ENCODE measurements at places on chromosomes 2 and 18.

DNA sequence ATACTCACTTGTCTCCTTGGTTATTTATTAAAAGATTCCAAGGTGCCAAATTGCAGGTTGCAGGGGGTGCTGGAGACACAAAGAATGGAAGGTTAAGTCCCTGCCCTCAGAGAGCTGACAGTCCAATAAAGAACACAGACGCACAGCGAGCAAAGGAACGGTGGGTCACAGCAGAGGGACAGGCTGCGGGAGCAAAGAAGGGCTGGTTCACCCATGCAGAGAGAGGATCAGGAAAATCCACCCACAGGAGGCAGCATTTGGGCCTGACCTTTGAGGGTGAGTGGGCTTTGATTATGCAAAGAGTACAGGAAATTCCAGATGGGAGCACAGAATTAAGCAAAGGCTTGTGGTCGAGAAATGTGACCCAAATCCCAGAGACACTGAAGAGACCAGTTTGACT, 45.0 kb downstream of the ZBTB7C start:
- no peak for DNase-seq

- DNase-seq: no peak
These were observed at the start of gene EFHD1 for GRCh38 chr2:232633413-232634205. Gene EFHD1, plus strand, starts transcription at chr2:232633604. Its CDS starts 101 bp downstream, at chr2:232633705.

DNA sequence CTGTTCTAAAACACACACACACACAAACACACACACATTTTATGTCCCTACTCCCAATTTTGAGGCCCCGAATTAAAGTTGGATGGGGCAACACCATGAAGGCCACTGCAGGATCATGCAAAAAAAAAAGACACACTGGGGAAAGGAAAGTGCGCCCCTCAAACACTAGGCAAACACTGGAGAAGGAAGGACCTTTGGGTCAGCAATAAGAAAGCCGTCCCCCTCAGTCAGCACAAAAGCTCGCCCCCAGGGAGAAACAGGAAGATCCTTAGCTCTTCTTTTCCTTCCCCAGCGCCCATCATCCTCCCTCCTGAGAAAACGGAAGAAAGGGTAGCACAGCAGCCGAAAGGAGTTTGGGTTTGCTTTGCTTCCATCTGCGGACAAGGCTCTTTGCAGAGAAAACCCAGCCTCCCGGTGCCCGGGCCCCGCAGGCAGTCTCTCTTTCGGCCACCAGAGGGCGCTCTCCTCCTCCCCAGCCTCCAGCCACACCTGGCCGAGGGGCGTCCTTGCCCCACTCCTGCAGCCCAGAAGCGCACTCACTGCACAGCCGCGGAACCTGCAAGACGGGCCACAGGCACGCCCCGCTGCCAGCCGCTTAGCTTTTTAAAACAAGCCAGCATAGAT, 248.5 kb downstream of the CDH20 start:
- no peak for DNase-seq

DNA sequence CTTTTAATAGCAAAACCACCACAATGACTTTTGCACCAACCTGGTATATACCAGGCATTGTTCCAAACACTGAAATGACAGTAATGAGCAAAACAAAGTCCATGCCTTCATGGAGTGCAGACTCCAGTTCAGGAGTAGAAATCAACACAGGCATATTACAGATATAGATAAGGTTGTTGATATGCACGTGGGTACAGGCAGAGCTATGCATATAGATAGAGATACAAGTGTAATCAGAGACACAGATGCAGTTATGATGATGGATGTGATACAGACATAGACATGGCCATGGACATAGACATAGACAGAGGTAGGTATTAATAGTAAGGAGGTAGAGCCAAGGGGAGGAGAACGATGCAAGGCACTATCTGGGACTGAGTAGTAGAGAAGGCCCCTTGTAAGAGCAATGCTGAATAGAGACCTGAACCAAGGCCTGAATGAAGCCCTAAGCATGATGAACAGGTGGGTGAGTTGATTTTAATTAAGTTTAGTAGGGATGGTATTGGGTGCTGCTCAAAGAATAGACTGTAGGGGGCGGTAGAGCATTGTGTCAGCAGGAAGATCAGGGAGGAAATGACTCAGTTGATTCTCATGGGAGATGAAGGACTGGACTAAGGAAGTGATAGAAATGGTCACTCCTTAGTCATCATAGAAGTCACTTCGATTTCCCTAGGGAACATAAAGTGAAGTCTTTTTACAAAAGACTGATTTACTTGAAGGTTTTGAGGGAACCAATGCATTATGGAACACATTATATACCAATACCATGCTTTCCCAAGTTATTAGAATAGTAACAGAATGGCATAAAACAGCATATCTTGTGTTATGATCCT, 39.4 kb downstream of the CMPK2 start:
- no peak for DNase-seq

DNA sequence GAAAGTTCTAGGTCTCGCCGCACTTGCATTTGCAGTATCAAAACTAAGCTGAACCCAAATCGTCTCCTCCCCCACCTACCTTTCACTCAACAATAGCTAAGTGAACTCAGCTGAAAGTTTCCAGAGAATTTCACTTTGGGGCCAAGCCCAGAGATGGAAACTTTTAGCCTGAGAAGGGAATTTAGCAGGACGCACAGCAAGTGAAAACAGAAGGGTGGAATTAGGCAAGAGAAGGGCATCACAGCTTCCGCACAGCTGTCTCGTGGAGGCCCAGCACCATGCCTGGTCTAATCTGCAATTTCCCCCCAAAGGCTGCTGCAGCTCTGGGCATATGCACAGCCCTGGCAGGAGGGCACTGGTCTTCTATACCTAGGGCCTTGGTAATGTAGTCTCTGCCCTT, 262.0 kb downstream of the TNS1 start:
- no peak for DNase-seq

GRCh38 chr18:55003695-55004094, 44.4 kb upstream of the CCDC68 start:
- no peak for DNase-seq

DNA sequence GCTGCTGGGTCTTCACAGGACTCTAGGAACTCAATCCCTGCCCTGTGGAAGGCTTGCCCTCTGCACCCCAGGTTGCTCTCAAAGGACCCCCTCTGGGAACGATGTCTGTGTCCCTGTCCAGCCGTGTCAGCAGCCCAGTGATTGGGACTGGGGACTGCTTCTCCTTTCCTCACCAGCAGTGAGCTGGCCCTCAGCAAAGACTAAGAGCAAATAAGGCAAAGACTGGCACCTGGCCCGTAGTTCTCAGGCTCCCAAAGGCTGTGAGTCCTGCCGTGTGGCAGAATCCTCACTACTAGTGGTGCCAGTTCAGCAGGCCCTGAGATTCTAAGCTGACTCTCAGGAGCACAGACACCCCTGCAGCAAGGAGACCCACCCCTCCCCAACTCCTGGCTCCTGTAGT, 47.8 kb downstream of the TMEM163 start:
- no peak for DNase-seq

GRCh38 chr18:49016648-49017539, 66.1 kb upstream of the SMAD7 start:
- no peak for DNase-seq

GRCh38 chr2:96878796-96879544, 9.1 kb upstream of the SEMA4C start:
- DNase-seq: no peak

GRCh38 chr2:98771721-98772524, 41.0 kb upstream of the MGAT4A start:
- DNase-seq: no peak

- no peak for DNase-seq
These were observed 11.2 kb upstream of the SCYGR5 start for GRCh38 chr2:227655454-227655853.

- DNase-seq: no peak
These were observed 36.2 kb upstream of the FMNL2 start for GRCh38 chr2:152298754-152299153.

- no peak for DNase-seq
These were observed 265.2 kb upstream of the CXCR4 start for GRCh38 chr2:136383167-136383566.

GRCh38 chr2:39127973-39128372, 7.1 kb upstream of the SOS1 start:
- DNase-seq: no peak

- DNase-seq: no peak
These were observed 68.9 kb downstream of the DIPK1C start for GRCh38 chr18:74388227-74388626.

- no peak for DNase-seq
These were observed 44.1 kb upstream of the RND3 start for GRCh38 chr2:150531591-150531990.

GRCh38 chr2:46699934-46700256, 215.7 kb downstream of the MCFD2 start:
- DNase-seq: no peak

DNA sequence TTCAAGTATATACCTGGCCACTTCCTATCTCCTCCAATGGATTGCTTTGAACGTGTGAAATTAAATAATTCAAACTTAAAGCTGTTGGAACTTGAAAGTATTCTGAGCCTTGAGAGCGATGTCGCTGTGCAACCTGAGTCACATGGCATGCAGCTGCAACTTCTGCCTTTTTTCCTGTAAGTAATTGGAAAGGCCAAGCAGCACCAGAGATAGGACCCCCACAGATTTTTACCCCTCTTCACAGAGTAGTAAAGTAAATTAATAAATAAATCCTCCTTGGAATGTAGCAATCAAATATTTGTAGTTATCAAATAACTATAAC, 3.2 kb upstream of the RNF149 start:
- no peak for DNase-seq

DNA sequence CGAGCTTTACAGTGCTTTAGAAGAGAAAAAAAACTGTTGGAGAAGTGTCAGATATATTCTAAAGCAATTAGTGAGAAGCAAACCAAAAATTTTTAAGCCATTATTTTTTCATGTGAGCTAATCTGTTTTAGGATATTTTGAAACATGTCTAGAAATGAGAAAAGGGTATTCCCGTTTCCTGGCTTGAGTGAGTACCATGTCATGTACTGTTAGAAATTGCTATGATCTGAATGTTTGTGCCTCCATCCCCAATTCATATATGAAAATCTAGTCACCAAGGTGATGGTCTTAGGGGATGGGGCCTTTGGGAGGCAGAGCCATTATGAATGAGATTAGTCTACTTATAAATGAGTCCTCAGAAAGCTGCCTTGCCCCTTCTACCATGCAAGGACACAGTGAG, 493.3 kb upstream of the GCFC2 start:
- no peak for DNase-seq

- no peak for DNase-seq
These were observed 19.0 kb upstream of the KLF7 start for GRCh38 chr2:207184768-207185167.

DNA sequence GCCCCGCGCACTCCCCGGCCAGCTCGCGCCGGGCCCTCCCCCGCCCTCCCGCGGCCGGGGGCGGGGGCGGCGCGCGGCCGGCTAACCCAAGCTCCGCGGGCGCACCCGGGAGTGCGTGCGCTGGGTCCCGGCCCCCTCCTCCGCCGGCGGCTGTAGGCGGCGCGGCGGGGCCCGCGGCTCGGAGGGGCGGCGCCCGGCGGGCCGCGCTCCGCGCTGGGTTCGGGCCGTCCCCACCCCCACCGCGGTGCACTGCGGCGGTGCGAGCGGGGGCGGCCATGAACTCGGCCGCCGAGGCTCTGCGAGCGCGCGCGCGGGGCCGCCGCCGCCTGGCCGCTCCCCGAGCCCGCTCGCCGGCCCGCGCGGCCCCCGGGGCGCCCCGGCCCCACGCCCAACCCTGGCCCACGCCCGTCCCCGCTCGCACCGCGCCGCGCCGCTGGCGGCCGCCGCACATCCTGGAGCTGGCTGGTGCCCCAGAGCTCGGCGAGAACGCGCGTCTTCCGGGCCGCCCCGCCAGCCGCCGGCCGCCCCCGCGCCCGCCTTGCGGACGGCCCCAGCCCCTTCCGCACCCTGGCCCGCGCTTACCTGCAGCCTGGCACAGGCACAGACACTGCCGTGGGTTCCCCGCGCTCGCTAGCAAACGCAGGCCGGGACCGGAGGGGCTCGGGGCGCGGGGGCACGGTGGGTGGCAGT, at the start of gene ZBTB14:
TSS of gene ZBTB14 (minus strand) at position 496 of the 690 bp plus-strand sequence. CDS start 2,480 bp downstream, outside the sequence.
- DNase-seq: no peak

DNA sequence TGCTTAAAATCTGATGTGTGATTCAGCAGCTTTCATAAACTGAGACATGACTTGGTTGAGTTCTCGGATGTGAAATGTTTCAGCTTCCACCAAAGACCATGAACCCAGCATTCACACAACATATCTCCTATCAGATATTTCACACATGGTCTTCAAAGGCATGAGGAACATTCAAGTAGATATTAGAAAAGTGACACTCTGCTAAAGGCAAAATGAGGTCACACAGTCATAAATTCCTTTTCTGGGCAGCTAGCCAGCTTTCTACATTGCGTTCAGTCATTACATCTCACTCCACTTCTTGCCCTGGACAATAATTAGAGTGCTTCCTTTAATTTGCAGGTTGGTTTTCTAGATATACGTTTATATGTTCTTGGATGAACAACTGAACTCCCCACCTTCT, 96.7 kb downstream of the GAREM1 start:
- no peak for DNase-seq

DNA sequence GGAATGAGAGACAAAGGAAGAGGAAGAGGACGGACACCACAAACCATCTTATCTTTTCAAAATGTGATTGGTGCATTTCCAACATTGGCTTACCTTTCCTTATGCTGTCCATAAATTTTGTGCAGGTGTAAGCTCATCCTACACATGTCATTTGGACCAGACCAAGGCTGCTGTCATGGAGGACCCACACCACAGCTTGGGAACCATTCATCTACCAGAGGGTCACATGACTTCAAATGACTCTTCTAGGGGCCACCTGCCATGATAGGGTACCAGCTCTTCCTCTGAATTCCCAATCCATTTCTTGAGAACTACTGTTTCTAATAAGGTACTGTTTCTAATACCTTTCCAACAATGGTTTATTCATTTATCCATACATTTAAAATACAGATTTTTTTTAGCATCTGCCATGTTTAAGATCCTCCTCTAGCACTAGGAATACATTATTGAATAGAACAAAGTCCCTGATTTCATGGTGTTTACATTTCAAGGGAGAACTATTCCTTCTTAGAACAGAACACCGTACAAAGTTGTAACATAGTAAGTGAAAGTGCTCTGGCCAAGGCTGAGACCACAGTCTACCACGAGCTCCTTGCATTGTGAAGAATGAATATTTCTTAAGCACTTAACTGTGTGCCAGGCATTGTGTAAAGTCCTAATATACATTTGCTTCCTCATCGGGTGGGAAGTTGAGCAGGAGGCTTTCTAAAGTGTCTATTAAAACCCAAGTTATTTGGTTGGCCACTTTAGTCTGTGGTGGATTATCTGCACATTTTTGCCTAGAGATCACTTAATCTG, 246.1 kb upstream of the FN1 start:
- DNase-seq: no peak

GRCh38 chr2:25197336-25198208, 29.2 kb upstream of the POMC start:
- DNase-seq: no peak

- DNase-seq: no peak
These were observed 270.0 kb upstream of the TCF4 start for GRCh38 chr18:55857956-55858355.

DNA sequence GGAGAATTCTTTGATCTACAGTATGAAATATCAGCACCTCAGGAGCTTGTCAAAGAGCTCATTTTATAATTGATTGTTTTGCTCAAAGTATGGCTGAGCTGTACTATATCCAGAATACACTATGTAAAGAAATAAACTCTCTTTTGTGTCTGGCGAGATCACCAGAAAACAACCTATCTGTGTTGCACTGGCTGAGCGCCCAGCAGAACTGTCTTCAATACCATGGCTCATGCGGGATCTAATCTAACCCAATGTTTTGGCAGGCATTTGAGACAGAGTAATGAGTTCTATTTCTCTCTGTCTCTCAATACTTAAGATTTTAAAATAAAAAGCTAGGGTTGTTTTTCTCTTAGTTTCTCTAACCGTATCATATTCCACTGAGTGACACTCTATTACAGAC, 192.4 kb downstream of the L3MBTL4 start:
- DNase-seq: no peak

All from NCI-H2081 treated with DMSO at 0.1 percent for 48 hours (cell line).